ENCODE measurements at places on chromosomes 6 and 20.

DNA sequence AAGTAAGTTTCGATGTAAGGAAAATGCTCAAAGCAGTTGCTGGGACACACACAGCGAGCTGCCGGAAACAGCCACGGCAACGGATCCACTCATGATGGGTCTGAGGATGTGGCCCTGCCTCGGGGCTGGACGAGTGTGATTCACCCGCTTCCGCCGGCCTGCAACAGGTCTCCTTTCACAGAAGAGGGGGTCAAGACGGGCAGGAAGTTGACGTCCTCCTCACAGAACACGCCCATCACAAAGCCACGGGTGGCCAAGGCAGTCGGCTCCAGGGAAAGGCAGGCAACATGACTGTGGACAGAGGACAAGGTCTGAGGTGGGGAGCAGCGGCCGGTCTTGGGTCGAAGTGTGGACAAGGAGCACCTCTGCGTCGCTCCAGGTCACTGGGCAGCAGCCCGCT, 29.9 kb upstream of the SMOC2 start:
- no peak for DNase-seq

DNA sequence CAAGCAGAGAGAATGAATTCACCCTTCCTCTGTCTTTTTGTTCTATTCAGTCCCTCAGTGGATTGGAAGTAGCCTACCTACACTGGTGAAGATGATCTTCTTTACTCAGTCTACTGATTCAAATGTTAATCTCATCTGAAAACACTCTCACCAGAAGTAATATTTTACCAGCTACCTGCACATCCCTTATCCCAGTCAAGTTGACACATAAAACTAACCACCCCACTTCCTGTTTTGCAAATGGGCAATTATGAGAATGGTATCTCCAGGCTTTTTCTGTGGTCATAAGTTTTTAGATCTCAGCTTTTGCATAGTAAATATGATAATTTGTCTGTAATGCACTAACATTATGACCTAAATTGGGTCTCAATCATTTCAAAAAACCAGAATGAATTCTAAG, 228.8 kb upstream of the ECI2 start:
- no peak for DNase-seq

DNA sequence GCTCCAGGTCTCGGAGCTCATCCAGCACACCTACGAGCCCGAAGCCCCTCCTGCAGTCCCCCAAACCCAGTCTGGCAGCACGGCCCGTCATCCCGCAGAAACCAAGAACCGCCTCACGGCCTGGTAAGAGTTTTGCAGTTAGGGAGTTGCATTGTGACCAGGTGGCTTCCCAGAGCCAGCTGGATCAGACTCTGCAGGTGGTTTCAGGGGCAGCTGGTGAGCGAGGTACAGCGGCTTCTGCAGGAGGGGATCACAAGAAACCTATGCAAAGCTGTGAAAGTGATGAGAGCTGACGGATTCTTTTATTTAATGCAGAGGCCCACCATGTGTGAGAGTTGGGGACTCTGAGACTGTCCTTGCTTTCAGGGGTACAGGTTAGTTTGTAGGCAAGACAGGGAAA, 45.9 kb upstream of the SCGN start:
- DNase-seq: no peak

DNA sequence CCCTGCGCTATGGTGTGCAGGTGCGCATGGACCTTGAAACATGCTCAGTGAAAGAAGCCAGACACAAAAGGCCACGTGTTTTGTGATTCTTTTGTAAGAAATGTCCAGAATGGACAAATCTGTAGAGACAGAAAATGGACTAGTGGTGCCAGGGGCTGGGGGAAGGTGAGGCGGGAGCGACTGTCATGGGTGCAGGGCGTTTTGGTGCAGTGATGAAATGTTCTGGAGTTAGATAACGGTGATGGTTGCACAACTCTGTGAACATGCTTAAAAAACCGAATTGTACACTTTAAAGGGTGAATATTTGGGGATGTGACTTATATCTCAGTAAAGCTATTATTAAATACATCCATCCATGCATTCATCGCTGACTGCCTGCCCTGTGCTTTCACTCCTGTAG, 31.7 kb upstream of the NTSR1 start:
- no peak for DNase-seq

- DNase-seq: no peak
Measured at GRCh38 chr6:11253594-11253993, 21.1 kb upstream of the NEDD9 start.

DNA sequence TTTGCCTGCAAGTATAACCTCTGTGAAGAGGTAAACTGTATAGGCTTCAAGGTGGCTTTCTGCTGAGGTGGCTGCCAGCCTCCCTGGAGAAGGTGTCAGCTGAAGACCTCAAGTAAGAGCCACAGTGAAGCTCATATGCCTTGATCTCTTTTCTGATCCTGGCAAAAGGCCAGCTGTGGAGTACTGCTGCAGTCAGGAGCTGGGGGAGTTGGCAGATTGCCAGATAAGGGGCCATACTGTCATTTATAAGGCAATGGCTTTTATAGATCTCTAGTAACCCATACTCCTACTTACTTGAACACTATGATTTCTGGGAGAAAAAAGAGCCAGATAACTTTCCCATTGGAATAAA, 8.8 kb upstream of the CEP85L start:
- DNase-seq: peak; percentile 13

DNA sequence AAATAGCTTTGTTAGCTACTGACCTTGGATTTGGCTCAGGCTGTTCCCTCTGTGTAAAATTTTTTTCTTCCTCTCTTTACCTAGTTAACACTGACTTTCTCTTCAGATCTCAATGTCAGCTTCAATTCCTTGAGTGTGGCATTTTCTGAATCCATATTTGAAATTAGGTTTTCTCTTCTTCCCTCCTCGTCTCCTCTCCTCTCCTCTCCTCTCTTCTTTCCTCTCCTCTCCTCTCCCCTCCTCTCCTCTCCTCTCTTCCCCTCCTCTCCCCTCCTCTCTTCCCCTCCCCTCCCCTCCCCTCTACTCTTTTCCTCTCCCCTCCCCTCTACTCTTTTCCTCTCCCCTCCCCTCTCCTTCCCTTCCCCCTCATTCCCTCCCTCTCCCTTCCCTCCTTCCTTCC, 453.3 kb downstream of the BMP2 start:
- no peak for DNase-seq

GRCh38 chr6:163839296-163839695, 424.8 kb downstream of the QKI start:
- no peak for DNase-seq

GRCh38 chr6:24667378-24667803, 514 bp downstream of the ACOT13 start:
- no peak for DNase-seq

GRCh38 chr6:35557239-35557638, 44.5 kb upstream of the TULP1 start:
- DNase-seq: no peak

DNA sequence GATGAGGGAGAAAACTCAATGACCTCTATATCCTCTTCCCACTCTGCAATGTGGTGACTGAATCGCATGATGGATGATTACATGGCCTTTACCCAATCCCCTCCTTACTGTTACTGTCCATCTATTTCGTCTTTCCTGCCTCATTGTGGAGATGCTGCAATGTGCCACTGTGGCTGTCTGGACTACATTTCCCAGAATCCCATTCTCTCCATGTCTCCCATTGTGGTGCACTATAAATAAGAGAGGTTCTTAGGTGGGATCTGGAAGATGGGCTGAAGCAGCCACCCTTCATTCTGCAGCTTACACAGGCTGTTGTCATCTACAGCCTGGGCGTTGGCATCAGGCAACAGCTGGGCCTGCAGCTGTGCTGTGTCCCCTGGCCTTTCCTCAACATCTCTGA, 233.6 kb downstream of the PRKN start:
- DNase-seq: no peak

DNA sequence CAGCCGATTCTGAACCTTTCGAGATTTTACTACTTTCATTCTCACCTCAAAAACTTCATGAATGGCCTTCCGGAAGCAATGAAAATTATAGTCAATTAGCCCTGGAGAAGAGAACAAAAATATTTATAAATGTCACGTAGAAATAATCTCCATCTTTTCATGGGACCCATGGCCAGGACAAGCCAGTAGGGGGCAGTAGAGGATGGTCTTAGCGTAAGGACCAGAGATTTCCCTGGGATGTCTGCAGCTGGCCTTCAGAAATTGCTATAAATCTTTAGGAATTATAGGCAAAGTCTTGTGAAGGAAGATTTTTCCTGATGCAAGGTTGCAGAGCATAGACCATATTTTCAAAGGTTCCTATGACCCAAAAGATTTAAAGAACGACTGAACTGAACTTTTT, 15.6 kb upstream of the UBE2J1 start:
- no peak for DNase-seq

- DNase-seq: no peak
Measured at GRCh38 chr6:84150705-84151104, 76.7 kb downstream of the CEP162 start.

DNA sequence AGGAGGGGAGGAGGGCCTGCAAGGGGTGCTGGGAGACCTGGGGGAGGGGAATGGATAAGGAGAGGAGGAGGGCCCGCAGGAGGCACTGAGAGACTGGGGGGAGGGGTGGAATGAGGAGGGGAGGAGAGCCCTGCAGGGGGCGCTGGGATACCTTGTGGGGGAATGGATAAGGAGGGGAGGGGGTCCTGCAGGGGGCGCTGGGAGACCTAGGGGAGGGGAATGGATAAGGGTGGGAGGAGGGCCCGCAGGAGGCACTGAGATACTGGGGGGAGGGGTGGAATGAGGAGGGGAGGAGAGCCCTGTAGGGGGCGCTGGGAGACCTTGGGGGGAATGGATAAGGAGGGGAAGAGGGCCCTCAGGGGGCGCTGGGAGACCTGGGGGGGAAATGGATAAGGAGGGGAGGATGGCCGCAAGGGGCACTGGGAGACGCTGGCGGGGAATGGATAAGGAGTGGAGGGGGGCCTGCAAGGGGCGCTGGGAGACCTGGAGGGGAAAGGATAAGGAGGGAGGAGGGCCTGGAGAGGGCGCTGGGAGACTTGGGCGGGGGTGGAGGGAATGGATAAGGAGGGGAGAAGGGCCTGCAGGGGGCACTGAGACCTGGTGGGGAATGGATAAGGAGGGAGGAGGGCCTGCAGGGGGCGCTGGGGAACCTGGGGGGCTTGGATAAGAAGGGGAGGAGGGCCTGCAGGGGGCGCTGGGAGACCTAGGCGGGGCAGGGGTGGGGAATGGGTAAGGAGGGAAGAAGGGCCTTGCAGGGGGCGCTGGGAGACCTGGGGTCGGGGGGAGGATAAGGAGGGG, 1.3 kb upstream of the CTCFL start:
- DNase-seq: no peak

DNA sequence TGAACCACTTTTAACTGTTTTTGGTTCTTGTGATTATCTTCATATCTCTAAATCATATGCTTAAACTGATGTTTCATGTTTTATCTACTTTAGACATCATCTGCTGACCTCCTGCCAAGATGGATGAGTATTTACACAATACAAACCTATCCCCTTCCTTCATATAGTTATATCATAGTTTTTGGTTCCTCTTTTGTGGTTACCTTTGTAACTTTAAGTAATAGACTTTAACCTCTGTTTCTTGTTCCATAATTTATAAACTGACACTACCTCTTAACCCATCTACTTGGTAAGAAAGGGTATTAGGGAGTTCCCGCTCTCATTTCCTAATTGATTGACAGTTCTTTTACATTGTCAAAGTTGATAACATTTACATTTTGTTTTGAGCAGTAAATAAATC, 11.9 kb downstream of the PCMT1 start:
- DNase-seq: no peak

GRCh38 chr6:111238464-111239119, 151.3 kb downstream of the SLC16A10 start:
- DNase-seq: no peak

GRCh38 chr6:157434349-157435033, 53.5 kb downstream of the ZDHHC14 start:
- no peak for DNase-seq

GRCh38 chr6:113351173-113351834, 505.8 kb upstream of the MARCKS start:
- DNase-seq: no peak

GRCh38 chr20:57398901-57399535, 7.8 kb downstream of the RBM38 start:
- no peak for DNase-seq

DNA sequence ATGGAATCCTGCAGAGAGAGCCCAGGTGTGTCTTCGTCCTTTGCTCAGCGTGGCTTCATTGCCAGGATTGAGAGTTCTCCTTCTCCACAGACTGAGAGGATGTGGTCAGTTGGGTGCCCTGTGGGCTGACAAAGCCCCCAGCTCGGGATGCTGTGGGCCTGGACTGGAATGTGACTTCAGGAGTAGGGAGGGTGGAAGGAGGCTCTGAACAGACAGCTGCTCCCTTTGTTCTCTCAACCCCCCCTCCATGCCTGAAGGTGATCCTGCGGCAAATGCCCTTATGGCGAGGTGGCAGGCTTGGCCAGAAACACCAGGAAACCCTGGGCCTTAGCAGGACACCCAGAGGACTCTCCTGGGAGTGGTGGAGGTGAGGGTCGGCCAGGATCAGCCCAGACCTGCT, 1.8 kb upstream of the CST5 start:
- DNase-seq: no peak
